ENCODE measurements at places on chromosomes 12 and 14. TPM values are rescaled to one million over a fixed set of nuclear protein-coding genes. Genes with fewer than 3 reads are reported as not detected.
A peak's percentile ranks its signal among the peaks of the same experiment; 100 is the strongest.

DNA sequence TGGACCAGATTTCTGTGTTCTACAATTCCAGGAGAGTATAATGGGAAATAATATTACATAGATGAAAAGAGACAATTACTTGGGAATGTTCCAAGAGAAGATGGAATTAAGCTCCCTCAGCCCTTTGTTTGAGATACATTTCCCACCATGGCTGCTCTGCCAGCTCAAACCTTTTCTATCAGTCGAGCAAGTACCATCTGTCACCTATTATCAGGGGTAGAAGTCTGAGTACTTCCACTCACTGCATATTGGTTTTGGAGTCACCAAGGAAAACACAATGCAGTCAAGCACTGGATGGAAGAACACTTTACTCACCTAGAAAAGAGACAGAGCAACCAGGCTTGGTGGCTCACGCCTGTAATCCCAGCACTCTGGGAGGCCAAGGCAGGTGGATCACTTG lies 270.4 kb upstream of the FAR2 start:
- DNase-seq: no peak

- DNase-seq: no peak
Observed at GRCh38 chr12:68222326-68222725, 3.3 kb downstream of the IL26 start.

- DNase-seq: no peak
Observed at GRCh38 chr14:54116198-54116885, 159.7 kb upstream of the BMP4 start.

DNA sequence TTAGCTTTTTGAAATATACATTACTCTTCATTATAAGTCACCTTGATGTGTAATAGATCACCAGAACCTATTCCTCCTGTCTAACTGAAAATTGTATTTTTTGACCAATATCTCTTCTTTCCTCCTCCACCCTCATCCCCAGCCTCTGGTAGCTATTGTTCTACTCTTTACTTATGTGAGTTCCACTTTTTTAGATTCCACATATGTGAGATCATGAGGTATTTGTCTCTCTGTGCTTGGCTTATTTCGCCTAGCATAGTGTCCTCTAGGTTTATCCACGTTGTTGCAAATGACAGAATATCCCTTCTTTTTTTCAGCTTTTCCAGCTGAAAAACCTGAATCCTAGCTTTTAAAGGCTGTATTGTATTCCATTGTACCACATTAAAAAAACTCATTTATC lies 82.1 kb downstream of the MIPOL1 start:
- no peak for DNase-seq

GRCh38 chr12:50992819-50993218 lies 33.4 kb downstream of the SLC11A2 start:
- no peak for DNase-seq

DNA sequence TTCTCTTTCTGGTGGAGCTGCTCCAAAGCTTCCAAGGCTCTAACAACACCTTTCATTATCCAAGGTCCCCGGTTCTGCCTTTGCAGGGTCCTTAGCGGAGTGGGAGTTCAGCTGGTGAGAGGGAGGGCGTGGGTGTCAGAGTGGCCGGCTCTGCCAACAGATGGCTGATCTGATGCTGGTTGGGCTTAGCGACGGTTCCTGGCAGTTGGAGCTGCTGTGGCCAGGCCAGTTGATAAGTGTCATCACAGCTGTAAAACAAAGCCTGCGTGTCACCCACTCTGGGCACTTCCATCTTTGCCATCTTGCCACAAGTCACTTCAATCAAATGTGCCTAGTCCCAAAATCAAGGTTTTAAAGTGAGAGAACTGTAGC lies 36.3 kb downstream of the RIN3 start:
- DNase-seq: no peak

GRCh38 chr12:40648519-40648918 lies 43.7 kb upstream of the CNTN1 start:
- DNase-seq: no peak

DNA sequence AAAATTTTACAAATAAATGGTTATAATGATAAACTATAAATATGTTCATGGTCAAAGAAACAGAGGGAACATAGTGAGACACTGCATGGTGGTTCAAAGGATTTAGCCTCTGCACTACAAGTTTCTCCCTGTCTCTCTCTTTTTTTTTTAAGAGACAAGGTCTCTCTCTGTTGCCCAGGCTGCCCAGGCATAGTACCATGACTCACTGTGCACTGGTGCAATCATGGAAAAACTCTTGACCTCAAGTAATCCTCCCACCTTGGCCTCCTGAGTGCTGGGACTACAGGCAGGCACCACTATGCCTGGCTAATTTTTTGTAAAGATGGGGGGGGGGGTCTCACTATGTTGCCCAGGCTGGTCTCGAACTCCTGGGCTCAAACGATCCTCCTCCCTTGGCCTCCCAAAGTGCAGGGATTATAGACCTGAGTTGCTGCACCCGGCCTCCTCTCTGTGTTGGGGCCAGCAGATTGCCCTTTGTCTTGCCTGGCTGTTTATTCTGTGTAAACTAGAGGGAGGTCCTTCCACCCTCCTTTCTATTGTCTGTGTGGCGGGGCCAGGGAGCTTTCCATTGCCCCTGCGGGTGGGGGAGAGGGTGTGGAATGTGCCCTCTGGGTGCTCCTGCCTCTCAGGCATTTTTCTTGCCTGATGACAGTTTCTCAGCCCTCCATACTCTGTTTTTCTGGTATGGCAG lies 22.1 kb downstream of the MTHFD1 start:
- DNase-seq: no peak

- peak; percentile 72 for DNase-seq
Observed at GRCh38 chr12:124992874-124993625, 395 bp upstream of the BRI3BP start.

- no peak for DNase-seq
Observed at GRCh38 chr14:60695327-60695726, 28.8 kb downstream of the SIX4 start.

DNA sequence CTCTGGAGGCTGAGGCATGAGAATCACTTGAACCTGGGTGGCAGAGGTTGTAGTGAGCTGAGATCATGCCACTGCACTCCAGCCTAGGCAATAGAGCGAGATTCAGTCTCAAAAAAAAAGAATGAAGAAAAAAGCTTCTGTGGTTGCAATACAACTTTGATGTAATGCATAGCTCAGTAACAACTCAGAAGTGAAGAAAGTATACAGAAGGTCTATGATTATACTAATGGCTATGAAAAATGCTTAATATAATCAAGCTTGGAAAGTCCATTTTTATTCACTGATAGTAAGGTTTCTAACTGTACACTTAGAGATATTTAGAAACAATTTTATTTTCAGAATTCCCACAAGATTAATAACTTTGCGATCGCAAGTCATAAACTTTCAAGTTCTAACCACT lies 88.2 kb upstream of the FRMD6 start:
- no peak for DNase-seq

GRCh38 chr12:53496752-53497032 lies 2.6 kb downstream of the MAP3K12 start:
- DNase-seq: no peak

DNA sequence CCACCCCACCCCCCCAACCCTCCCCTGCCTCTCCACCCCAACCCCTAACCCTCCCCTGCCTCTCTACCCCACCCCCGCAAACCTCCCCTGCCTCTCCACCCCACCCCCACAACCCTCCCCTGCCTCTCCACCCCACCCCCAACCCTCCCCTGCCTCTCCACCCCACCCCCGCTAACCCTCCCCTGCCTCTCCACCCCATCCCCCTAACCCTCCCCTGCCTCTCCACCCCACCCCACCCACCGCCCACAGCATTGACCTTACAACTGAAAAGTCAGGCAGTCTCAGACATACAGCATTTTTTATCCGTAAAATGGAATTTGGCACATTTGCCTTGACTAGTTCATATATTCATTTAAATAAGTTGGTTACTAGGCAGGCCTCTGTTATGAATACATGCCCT lies 38.6 kb upstream of the ACTN1 start:
- no peak for DNase-seq

DNA sequence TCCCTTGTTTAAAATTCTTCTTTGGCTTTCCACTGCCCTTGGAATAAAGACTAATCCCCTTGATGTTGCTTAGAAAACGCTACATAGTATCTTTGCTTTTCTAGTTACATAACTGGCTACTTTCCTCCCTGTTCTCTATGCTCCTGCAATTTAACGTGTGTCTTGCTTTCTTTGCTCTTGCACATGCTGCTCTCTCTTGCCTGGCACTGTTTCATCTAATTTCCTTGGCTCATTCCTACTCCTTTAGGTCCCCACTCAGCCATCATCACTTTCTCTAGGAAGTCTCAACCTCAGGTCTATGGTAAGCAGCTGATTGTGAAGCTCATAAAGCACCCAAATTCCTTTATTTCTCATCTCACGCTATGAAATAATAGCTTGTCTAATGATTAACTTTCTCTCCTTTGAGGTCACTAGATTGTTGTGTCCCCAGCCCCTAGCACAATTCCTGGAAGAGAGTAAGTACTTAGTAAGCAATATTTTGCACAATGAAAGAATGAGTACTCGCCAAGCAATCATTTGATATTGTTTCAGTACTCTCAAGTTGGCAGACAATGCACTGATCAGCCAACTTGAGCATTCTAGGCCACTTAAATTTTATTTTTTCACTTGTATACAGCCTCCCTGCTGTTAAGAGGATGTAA lies 3.3 kb downstream of the ALDH6A1 start:
- no peak for DNase-seq

DNA sequence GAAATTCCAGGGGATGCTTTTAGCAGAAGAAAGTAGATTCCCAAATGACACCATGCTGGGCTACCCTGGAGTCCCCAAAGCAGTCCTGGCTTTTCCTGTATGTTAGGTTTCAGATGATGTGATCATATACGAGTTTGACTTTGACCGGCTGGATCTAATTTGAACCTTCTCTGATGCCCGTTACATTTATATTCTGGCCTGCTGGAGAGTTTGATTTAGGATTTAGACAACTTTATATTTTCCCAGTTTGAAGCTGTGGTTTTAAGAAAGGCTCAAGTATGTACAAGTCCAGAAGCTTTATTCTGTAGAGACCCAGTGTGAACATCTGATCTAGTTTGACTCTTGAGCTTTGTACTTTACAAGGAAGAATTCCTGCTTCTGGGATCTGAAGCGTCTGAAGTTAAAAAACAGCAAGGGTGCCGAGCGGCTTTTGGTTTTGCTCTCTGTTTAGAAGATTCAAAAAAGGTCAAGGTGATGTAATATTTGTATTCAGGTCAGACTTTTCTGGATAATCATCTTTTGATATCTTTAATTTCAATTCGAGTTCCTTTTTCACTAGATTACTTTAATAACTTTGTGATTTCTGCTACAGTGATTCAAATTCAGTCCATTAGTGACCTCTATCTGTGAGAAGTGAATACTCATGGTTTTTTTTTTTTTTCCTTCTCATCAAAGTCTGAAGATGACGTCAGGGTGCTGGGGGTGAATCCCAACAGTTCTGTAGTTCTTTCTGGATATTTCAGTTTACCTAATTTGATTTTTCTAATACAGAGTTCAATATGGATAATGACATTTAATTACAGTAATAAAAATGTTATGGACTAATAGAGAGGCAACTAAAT lies 6.3 kb downstream of the FLRT2 start:
- peak; percentile 65 for DNase-seq

DNA sequence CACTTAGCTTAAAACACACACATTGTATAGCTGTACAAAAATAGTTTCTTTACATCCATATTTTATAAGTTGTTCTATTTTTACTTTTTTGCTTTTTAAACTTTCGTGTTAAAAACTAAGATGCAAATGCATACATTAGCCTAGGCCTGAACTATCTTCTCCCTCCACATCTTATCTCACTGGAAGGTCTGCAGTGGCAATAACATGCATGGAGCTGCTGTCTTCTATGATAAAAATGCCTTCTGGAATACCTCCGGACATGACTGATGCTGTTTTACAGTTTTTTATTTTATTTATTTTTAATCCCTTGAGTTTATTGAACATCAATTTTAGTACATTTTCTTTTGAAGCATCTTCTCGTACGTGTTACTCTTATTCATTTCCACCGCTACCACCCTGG lies 112.3 kb upstream of the TSPAN8 start:
- DNase-seq: no peak

GRCh38 chr12:102484428-102484958 lies 4.1 kb upstream of the IGF1 start:
- peak; percentile 33 for DNase-seq

GRCh38 chr14:60151715-60152114 lies 13.5 kb downstream of the DHRS7 start:
- DNase-seq: peak; percentile 88

DNA sequence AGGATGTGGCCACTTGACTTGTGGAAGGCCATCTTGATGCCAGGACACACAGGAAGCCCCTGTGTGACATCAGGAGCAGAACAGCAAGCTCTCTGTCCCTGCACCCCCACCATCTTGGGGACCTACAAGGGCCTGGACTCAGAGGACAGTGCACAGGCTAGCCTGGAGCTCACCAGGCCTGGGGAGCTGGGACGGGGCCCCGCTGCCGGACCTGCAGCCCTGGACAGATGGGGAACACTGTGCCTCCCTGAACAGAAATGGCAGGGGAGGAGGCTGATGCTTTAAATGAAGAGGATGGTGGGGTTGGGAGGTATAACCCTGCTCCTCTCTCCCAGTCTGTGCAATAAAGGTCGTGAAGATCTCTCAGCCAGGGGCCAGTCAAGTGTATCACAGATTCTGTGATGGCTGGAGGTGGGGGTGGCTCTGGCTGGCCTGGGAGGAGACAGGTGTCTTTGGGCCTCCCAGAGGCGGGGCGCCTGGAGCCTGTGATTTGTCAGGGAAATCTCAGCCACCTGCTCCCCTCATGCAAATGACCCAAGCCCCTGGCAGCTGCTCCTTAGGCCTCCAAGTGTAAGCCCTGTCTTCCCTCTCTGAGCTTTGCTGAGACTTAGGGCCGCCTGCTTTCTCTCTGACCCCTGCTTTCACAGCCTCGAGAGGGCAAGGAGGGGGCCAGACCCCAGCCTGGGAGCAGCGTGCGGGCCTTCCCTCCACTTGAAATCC lies 1.1 kb upstream of the GNB3 start:
- DNase-seq: no peak

- no peak for DNase-seq
Observed at GRCh38 chr12:4261655-4262054, 11.9 kb upstream of the CCND2 start.

DNA sequence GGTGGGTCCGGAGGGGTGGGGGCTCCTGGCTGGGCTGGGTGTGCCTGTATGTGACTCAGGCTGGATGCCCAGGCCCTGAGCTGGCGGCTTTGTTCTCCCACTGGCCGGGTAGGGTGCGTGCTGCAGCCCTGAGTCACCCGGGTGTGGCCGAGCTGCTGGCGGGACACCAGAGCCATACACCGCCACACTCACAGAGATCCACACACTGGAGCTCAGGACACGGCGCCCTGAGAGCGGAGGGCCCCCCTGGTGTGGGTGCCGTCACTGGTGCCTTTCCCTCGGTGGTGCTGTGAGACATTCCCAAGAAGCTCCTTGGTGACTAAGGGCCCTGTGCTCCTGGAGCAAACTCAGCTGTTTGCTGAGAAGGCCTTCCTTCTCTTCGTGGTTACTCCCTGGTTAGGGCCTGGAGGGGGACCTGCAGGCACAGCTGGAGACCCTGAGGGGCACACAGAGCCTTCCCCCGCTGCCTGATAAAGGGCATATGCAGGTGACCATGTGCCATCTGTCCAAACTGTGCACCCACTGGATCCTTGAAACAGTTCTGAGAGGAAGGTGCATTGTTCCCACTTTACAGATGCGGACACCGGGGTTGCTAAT lies 44.3 kb downstream of the KRT80 start:
- peak; percentile 99 for DNase-seq

- DNase-seq: no peak
Observed at GRCh38 chr12:28303192-28303591, 112.9 kb downstream of the CCDC91 start.

The RASSF8 gene
- total RNA-seq: 116 TPM

The ACRBP gene
- not detected for total RNA-seq

The OTOGL gene
- 2.9 TPM for total RNA-seq

The TAS2R8 gene
- not detected for total RNA-seq

The GPRC5A gene
- total RNA-seq: 94.6 TPM

The IKZF4 gene
- total RNA-seq: 1.5 TPM

The CD69 gene
- total RNA-seq: not detected

The ASCL1 gene
- not detected for total RNA-seq

The TAS2R43 gene
- not detected for total RNA-seq

The P2RX7 gene
- total RNA-seq: 1.2 TPM
